ENCODE measurements at places on chromosomes 4 and X.

DNA sequence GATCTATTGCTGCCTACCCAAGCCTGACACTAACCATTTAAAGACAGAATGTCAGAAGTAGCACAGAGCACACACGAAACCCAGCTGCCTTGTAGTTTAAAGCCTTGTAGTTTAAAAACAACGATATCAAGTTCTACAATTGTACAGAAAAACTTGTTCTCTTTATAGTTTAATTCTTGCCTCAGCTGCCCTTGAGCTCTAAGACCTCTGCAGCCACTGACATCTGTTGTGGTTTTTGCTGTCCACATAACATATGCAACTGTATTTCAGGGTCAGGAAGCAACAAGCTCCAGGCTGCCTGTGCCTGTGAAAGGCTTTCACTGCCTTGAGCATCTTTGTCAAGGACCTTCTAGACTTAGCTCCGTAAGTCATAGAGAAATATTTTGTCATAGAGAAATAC is 227.2 kb downstream of the SPCS3 start:
- no peak for DNase-seq

DNA sequence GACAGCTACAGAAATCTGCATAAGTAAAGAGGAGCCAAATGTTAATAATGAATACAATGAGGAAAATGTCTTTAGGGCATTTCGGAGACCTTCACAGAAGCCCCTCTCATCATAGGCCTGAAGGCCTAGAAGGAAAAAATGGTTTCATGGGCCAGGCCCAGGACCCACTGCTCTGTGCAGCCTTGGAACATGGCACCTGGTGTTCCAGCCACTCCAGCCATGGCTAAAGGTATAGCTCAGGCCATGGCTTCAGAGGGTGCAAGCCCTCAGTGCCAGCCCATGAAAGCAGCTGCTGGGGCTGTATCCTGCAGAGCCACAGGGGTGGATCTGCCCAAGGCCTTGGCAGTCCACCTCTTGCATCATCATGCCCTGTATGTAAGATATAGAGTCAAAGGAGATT is 261.1 kb downstream of the SNCA start:
- DNase-seq = no peak

DNA sequence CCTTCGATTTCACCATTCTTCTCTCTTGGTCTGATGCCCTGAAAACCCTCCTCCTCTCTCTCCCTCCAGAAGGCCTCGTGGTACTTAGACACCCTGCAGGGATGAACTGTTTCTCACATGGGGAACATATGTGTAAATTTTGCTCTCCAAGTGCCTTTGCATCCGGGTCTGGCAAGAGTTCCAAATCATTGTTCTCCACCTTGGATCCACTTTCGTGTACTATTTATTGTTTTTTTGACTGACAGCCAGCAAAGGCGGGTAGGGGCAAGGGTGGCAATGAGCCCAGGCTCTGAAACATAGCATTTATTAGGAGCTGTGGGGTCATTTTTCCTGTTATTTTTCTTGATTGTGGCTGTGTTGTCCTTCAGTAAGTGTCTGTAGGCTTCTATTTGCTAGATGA is 81.7 kb downstream of the RTL5 start:
- no peak for DNase-seq

DNA sequence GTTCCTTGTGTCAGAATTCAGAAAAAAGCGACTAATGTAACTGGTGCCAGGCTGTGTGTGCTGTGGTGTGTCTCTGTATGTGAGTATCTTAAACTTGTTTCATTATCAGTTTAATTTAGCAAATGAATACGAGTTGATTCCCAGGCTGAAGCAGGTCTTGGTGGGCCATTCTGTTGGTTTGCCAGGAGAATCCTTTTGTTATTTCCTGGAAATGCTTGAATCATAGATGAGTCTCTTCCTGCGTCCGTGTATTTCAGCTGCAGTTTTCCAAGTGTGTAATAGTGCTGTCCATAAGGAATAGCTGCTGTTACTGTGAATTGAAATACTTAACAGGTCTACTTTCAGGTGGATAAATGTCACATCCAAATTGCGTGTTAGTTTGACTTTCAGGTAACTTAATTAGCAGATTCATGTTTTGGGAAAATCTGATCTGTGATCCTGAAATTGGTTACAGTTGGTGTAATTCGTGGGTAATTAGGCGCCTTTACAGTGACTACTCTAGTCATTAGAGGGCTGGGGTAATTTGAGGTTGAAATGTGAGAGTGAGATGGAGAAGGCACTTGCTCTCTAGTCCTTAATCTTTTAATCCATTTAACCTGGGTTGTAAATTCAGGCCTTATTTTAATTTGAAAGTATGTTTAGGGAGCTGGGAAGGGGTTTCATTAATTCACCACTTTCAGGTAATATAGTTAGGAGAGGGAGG is 23.8 kb downstream of the TMEM131L start:
- no peak for DNase-seq

DNA sequence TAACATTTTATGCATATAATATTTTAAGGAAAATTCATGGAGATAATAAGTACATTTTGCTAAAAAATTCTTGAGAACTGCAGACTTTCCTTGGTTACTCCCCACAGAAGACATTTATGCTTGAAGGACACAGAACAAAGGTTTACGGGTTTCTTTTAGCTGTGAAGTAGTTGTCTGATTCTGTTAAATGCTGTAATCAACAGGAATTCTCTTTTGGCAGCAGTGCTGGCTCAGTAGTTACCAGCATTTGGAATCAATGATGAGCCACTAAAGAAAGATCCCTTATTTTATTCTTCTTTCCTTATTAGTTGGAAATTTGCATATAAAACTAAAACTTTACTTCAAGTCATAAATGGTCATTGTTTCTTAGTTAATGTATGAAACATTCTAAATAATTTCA is 199.3 kb upstream of the FAT4 start:
- no peak for DNase-seq

DNA sequence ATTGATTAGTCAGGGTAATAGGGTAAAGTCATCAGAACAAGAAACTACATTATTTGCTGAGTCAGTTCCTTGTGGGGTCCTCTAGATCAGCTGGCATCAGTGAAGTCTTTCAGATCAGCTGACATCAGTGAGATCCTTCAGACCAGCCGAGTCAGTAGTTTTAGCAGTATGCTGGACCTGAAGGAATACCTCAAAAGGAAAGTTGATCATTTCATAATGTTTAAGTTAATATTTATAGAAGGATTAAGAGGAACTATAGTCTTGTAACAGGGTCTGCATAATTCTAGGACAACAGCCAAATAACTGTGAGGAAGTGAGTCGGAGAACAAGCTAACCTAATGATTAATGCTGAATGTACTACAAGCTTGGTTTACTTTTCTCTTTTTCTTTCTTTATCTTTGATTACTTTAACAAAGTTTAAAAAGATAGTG is 958 bp upstream of the UGT2B7 start:
- no peak for DNase-seq

DNA sequence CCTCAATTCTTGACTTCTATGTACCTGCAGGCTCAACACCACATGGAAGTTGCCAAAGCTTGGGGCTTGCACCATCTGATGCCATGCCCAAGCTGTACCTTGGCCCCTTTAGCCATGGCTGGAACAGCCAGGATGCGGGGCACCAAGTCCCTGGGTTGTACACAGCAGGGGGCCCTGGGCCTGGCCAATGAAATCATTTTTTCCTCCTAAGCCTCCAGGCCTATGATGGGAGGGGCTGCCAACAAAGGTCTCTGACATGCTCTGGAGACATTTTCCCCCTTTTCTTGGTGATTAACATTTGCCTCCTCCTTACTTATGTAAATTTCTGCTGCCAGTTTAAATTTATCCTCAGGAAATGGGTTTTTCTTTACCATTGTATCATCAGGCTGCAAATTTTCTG is 1428.1 kb downstream of the C4orf33 start:
- no peak for DNase-seq

- DNase-seq = no peak
Measured at GRCh38 chr4:128823025-128823661, 13.6 kb downstream of the JADE1 start.

DNA sequence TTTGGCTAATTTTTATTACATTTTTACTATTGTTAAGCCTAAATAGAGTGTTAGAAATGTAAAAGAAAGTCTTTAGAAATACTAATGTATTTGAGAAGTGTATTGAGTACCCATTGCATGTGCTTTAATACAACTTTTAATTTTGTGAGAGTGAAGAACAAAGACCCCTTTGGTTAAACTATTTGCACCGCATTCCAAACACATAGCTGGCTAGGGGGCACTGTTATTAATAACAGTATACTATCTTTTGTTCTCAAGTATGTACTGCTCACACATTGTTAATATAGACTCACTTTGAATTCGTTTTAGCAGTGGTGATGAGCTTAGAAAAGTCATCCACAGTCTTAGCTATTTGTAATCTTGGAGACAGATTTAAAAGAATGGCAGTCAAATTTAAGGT is 106.1 kb downstream of the CLDN22 start:
- DNase-seq = no peak

- DNase-seq = no peak
Measured at GRCh38 chr4:3328814-3329663, 36.2 kb downstream of the RGS12 start.

GRCh38 chr4:92050875-92051274 is 252.9 kb upstream of the GRID2 start:
- no peak for DNase-seq

DNA sequence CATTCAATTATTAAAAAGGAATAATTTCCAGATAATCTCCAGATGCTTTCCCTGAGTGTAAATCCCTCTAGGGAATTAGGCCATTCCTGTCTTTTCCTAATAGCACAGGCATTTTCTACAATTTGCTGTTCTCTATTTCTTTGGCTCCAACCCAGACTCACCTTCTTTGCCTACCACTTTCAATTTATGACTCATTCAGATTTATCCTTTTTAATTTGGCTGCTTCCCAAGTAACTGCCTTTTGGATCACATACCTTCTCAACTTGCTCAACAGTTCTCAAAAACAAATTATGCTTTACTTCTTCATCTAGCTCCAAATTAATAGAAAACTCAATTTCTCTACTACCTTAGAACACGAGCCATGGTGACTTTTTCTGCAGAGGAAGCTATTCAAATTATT is 1166.3 kb upstream of the PCDH7 start:
- DNase-seq = no peak

DNA sequence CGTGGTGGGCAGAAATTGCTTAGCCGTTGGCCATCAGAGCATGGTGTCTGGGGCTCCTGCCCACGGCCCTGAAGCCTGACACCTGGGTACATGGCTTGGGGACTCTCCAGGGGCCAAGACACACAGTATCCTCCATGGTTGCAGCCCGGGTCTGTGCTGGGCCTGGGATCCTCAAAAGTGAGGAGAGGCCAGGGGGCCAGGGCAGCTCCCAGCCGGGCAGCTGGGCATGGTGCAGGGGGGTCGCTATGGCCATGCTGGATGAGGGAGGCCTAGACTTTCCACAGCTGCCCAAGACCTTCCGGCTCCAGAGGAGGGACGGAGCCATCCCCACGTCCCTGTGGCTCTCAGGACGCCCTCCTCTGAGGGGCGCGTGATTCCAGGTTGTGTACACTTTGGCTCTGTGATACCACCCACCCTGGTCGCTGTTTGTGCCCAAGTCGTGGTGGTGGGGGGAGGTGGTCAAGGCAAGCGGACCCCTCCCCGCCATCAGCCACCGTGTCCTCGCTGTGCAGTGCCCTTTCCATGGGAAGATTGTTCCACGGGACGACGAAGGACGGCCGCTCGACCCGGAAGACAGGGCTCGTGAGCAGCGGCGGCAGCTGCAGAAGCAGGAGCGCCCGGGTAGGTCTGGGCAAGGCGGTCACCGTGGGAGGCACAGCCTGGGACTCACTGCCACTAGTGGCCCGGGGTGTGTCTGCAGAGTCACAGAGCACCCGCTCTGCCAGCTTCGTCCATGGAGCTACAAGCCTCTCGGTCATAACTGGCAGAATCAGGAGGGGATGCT is 25.7 kb downstream of the NKX1-1 start:
- no peak for DNase-seq

DNA sequence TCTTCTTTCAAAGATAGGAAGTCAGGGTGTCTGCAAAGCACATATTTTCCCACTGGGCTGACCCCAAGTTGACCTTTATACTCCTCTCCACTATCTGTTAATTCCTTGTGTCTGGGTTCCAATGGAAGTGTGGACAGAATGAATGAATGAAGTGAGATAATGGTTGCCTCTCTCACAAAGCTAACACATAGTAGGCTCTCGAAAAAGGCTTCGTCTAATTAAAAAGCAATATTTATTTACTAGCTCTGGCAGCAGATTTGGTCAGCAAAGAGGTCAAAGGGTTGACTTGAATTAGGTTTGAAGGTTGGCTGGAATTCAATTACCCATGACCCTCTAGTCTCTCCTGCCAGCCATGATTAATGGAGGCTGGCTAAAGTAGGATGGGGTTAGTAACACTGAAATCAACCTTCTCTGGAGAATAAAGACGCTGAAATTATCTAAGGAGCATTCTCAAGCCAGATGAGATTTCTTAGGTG is 280.3 kb upstream of the KLF3 start:
- DNase-seq = no peak

- DNase-seq = no peak
Measured at GRCh38 chr4:57462843-57463242, 352.7 kb upstream of the IGFBP7 start.

DNA sequence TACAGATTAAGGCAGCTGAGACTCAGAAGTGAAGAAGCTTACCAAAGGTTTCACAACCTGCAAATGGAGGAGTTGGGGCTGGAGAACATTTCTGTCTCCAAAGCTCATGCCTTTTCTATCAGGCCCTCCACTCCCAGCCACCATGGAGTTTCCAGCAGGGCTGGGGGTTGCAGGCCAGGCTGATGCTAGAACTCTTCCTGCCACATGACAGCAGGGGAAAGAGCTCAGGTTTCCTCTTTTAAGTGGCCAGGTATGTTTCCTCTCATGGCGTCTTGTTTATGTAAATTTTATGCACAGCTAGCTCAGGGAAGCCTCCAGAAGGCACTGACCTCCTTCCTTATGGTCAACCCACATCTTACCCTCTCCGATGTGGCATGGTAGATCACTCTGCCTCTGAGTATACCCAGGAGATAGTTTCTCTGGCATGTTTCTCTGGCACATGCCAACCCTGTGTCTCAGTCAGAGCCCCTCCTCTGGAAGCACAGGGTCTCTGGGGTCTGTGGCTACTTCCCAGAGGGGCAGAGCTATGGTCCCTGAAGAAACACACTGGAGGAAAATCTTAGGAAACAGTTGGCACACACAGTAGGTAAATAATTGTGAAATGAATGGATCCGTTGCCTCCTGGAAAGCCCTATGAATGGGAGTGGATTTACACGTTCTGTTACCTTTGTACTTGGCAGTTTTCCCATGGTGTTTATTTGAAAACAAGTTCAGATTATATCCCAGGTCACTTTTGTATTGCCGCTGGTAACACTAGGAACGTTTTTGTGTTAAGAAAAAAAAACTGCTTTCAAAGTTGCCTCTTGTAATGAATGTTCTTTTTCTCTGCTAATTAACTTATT is 28.9 kb downstream of the PDK3 start:
- DNase-seq = no peak

DNA sequence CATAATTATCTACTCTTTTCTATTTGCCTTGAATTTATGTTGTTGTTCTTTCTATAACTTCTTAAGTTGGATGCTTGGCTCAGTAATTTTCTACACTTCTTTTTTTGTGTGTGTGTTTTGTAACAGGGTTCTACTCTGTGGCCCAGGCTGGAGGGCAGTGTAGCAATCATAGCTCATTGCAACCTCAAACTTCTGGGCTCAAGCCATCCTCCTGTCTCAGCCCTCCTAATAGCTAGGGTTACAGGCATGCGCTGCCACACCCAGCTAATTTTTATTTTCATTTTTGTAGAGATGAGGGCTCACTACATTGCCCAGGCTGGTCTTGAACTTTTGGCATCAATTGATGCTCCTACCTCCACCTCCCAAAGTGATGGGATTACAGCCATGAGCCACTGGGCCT is 20.7 kb upstream of the UCHL1 start:
- no peak for DNase-seq

- no peak for DNase-seq
Measured at GRCh38 chrX:13855689-13856450, 39.0 kb upstream of the GPM6B start.
